Mesangial cell (primary cell): ENCODE measurements at places on chromosomes 16 and 17. TPM values are rescaled to one million over a fixed set of nuclear protein-coding genes. Genes with fewer than 3 reads are reported as not detected.

Gene CHST4
- total RNA-seq = not detected in 2 replicates

Gene MYH13
- total RNA-seq = not detected in 2 replicates

Gene NOS2
- under 0.01 TPM in 1 of 2 replicates, not detected in the other for total RNA-seq

Gene CD300A
- not detected in 2 replicates for total RNA-seq

Gene ABCC6
- 0.65 and 4.3 TPM in 2 replicates for total RNA-seq

Gene CCDC200
- total RNA-seq = not detected in 2 replicates

Gene AOC2
- 0.65 and 0.89 TPM in 2 replicates for total RNA-seq

Gene SRL
- not detected in 2 replicates for total RNA-seq

Gene GNGT2
- not detected in 2 replicates for total RNA-seq

Gene GID4
- 4.6 and 6.6 TPM in 2 replicates for total RNA-seq

Gene ZNF598
- total RNA-seq = 42.7 and 46.6 TPM in 2 replicates

Gene SLC47A1
- 0.33 and 3.7 TPM in 2 replicates for total RNA-seq

Gene SNRNP25
- total RNA-seq = 18.3 and 41.2 TPM in 2 replicates

Gene TP53TG3F
- not detected in 2 replicates for total RNA-seq

Gene ADAD2
- 0.13 TPM in 1 of 2 replicates, not detected in the other for total RNA-seq

Gene HASPIN
- 1.5 and 17.3 TPM in 2 replicates for total RNA-seq

Gene ANKRD40CL
- total RNA-seq = not detected in 2 replicates

Gene MT1F
- 12.9 and 25.0 TPM in 2 replicates for total RNA-seq

Gene KRT24
- total RNA-seq = not detected in 2 replicates

Gene SEZ6
- total RNA-seq = not detected in 2 replicates

Gene NPB
- 3.6 and 5.2 TPM in 2 replicates for total RNA-seq

Gene TP53TG3
- not detected in 2 replicates for total RNA-seq

Gene HEXD
- 8.1 and 23.1 TPM in 2 replicates for total RNA-seq

Gene PDE6G
- 0.65 and 6.6 TPM in 2 replicates for total RNA-seq

Gene EPX
- not detected in 2 replicates for total RNA-seq

Gene SLC13A2
- not detected in 2 replicates for total RNA-seq

Gene EFCAB5
- 0.13 TPM in 1 of 2 replicates, not detected in the other for total RNA-seq

Gene PIGQ
- total RNA-seq = 53.0 and 88.0 TPM in 2 replicates

Gene CD79B
- 0.76 TPM in 1 of 2 replicates, not detected in the other for total RNA-seq

Gene CIAO2B
- total RNA-seq = 136 and 158 TPM in 2 replicates

Gene ASPHD1
- 13.9 and 25.9 TPM in 2 replicates for total RNA-seq

Gene HS3ST3B1
- total RNA-seq = 26.7 and 33.7 TPM in 2 replicates

Gene MYO15B
- 4.1 and 24.6 TPM in 2 replicates for total RNA-seq

Gene HSPB9
- not detected in 2 replicates for total RNA-seq

Gene LGALS9B
- not detected in 2 replicates for total RNA-seq

Gene CYB5D1
- 4.4 and 4.6 TPM in 2 replicates for total RNA-seq

Gene C17orf67
- total RNA-seq = 0.76 and 1.1 TPM in 2 replicates

Gene HCRT
- not detected in 2 replicates for total RNA-seq

Gene TBX6
- 1.4 TPM in 1 of 2 replicates, not detected in the other for total RNA-seq

Gene GJD3
- 0.49 and 5.2 TPM in 2 replicates for total RNA-seq

Gene NHLRC4
- total RNA-seq = 0.65 and 2.0 TPM in 2 replicates

Gene NUDT7
- 2.3 and 7.9 TPM in 2 replicates for total RNA-seq

Gene CNTNAP1
- total RNA-seq = 9.8 and 15.8 TPM in 2 replicates

Gene FOXC2
- 30.0 and 42.9 TPM in 2 replicates for total RNA-seq

Gene SLC6A2
- not detected in 2 replicates for total RNA-seq

Gene KRT34
- total RNA-seq = 0.13 and 2.9 TPM in 2 replicates

Gene ADAP2
- 2.9 and 4.3 TPM in 2 replicates for total RNA-seq

Gene CENPV
- total RNA-seq = 40.6 and 99.1 TPM in 2 replicates

Gene TPSD1
- total RNA-seq = not detected in 2 replicates
